ENCODE measurements at places on chromosomes 1 and 21. TPM values are rescaled to one million over a fixed set of nuclear protein-coding genes. Genes with fewer than 3 reads are reported as not detected.

ADGRB2 gene
- total RNA-seq, result 3.5 TPM

HPCAL4 gene
- 0.74 TPM for total RNA-seq

RXRG gene
- not detected for total RNA-seq

MTARC1 gene
- total RNA-seq, result 0.08 TPM

GRCh38 chr1:155858800-155859233 is 550 bp upstream of the SYT11 start:
- DNase-seq, result peak; percentile 23
